GM12864 (cell line): ENCODE measurements at places on chromosomes 16 and 17.

GRCh38 chr17:77540531-77540930 lies 399.8 kb downstream of the SEC14L1 start:
- DNase-seq, result no peak

GRCh38 chr17:65538675-65539529 lies 22.5 kb downstream of the AXIN2 start:
- DNase-seq, result no peak

- DNase-seq, result peak; percentile 89
Measured at GRCh38 chr17:44006598-44007345, 2.4 kb downstream of the NAGS start.

- no peak for DNase-seq
Measured at GRCh38 chr16:56673921-56674320, 4.3 kb downstream of the MT1H start.

GRCh38 chr17:78306913-78307312 lies 53.0 kb downstream of the SOCS3 start:
- DNase-seq, result no peak

DNA sequence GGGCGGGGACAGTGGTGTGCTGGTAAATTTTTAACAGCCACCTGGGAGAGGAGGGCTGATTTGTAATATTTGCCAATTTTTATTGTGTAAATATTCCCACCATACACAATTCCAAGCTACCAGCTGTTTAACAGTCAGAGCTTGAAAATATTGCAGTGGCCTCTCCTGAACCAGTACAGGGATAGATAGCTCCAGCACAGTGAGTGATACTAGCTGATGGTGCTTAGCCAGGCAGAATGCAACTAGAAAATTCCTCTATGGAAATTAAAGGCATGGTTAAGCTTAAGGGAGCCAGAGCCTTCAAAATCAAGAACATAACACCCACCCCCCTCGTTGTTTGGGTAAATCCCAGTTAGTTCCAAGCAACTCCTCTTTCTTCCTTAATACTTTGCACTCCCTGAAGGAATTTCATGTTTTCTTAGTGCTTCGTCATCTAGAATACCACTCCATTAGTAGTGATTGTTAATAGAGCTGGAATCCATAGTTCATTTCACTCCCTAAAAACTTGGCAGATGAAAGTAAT lies 96.6 kb downstream of the CYB561 start:
- no peak for DNase-seq

DNA sequence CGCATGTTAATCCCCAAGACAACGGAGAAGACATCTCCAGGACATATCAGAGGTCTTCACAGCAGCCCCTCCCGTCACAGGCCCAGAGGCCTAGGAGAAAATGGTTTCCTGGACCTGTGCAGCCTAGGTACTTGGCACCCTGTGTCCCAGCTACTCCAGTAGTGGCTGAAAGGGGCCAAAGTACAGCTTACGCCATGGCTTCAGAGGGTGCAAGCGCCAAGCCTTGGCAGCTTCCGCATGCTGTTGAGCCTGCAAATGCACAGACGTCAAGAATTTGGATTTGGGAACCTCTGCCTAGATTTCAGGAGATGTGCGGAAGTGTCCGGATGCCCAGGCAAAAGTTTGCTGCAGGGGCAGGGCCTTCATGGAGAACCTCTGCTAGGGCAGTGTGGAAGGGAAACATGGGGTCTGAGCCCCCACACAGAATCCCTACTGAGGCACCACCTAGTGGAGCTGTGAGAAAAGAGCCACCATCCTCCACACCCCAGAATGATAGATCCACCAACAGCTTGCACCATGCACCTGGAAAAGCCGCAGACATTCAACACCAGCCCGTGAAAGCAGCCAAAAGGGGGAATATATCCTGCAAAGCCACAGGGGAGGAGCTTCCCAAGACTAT lies 159.3 kb upstream of the COX10 start:
- DNase-seq, result no peak

DNA sequence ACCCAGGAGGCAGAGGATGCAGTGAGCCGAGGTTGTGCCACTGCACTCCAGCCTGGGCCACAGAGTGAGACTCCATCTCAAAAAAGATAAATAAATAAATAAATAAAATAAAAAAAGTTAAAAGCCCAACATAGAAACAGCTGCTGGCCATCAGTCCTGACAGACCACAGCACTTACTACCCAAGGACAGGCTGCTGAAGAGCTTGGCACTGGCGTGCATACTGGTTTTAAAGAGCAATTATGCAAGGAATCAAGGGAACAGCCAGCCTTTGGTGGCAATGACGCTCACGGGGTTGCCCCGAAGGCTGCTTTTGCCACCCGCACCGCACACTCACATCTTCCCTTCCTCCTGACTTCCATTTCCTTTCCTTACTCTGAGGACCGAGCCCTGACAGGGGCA lies 4.2 kb downstream of the PLD6 start:
- no peak for DNase-seq

GRCh38 chr17:8630227-8630801 lies at the start of gene MYH10:
MYH10 (minus strand) TSS chr17:8630725; CDS start chr17:8623246, 7,479 bp downstream.
- DNase-seq, result no peak

- no peak for DNase-seq
Measured at GRCh38 chr16:67996666-67997065, 2.6 kb downstream of the DPEP2 start.

DNA sequence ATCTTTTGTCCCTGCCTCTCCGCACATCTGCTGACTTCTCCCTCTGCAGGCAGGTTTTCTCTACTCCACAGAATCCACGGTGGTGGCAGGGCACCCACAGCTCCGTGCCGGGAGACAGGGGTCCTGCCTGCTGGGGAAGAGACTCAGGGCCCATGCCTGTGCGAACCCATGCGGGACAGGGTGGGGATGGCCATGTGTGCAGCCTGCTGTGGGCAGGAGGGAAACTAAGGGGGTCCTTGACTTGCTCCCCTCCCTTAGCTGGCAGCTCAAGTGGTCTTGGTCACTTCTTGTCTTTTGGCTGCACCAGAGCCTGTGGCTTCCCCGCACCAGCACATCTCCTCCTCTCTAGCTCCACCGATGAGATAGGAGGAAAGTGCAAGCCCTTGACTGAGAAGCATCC lies 69.8 kb downstream of the SLC5A11 start:
- DNase-seq, result no peak

DNA sequence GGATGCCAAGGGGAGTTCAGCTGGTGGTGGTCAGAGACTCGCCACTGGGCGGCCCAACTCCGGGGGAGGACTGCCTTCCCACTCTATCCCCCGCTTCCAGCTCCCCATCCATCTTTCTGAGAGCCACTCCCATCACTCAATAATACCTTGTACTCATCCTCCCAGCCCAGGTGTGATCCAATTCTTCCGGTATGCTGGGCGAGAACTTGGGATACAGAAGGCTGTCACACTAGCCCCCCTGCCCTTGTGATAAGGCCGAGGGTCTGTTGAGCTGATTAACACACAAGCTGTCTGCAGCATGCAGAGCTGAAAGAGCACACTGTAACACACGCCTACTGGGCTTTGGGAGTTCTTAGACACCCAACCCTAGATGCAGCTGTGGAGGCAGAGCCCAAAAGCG lies 460.4 kb upstream of the EEF2KMT start:
- DNase-seq, result no peak

GRCh38 chr17:35127751-35128514 lies 6.5 kb downstream of the FNDC8 start:
- no peak for DNase-seq

GRCh38 chr17:41973408-41973811 lies 6.8 kb downstream of the CNP start:
- no peak for DNase-seq

DNA sequence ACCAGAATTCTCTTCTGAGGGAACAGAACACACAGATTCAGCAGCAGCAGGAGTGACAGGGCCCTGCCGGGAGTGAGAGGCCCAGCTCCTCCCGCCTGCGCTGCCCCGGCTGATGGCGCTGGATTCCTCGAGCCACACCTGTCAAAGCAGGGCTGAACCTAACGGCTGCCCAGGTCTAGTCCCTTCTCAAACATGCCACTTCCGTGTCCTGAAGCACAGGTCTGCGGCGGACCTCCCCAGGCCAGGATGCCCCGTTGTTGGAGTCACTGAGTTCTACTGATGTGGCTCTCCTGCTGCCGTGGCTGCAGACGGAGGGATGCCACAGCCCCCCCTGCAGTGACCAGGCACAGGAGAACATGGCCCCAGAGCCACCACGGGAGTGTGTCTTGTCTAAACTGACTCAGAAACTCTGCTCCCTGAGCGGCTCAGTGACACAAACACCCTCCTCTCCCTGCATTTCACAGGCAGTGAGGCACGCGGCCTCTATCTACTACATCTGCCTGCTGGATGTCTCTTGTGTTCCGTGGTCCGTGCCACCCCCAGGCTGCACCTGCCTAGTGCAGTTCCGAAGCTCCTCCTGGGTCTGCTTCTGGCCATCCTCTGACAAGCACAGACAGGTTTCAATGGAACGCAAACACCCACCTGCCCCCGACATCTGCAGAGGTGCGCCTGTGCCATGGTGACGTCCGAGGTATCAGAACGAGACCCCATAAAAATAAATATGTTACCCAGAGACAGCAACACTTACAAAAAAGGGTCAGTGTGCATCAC lies 44.7 kb upstream of the DNAH17 start:
- DNase-seq, result no peak

- DNase-seq, result no peak
Measured at GRCh38 chr16:24139282-24139681, 116.9 kb upstream of the CACNG3 start.

DNA sequence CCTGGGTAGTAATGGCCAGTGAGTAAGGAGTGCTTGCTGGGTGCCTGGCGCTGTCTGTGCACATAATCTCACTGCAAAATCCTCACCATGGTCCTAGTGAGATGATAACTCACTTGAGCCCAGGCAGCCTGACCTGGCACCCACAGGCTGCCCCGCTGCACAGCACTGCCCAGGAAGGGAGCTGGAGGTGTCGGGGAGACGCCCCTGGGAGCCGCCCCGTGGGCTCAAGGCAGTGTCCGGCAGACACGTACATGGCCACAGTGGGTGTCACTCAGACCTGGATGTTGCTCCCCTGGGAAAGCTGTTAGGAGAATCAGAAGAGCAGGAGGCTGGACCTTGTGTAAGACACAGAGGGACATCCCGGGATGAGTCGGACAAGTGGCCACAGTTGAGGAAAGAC lies 44.2 kb downstream of the BEAN1 start:
- no peak for DNase-seq

GRCh38 chr17:16471295-16471694 lies 20.7 kb downstream of the LRRC75A start:
- no peak for DNase-seq

GRCh38 chr17:57453841-57454425 lies 197.6 kb downstream of the MSI2 start:
- DNase-seq, result no peak

GRCh38 chr17:29930409-29931010 lies 482 bp upstream of the SSH2 start:
- DNase-seq, result no peak

DNA sequence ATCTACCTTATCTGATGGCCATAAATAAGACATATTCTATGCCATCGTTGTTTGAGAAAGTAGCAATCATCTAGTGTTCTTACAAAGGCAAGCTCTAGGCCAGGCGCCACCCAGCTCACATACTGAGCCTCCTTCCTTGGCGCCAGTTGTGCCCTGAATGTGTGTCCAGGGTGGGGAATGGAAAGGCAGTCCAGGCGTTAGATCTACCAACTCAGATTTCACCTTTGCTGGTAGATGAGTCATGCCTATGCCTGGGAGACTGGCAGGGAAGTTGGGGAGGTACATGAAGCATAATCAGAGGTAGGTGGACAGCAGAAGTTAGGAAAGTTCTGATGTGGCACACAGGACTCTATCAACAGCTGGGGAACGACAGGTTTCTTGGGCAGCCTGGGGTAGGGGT lies 23.6 kb downstream of the SDR42E1 start:
- DNase-seq, result no peak

DNA sequence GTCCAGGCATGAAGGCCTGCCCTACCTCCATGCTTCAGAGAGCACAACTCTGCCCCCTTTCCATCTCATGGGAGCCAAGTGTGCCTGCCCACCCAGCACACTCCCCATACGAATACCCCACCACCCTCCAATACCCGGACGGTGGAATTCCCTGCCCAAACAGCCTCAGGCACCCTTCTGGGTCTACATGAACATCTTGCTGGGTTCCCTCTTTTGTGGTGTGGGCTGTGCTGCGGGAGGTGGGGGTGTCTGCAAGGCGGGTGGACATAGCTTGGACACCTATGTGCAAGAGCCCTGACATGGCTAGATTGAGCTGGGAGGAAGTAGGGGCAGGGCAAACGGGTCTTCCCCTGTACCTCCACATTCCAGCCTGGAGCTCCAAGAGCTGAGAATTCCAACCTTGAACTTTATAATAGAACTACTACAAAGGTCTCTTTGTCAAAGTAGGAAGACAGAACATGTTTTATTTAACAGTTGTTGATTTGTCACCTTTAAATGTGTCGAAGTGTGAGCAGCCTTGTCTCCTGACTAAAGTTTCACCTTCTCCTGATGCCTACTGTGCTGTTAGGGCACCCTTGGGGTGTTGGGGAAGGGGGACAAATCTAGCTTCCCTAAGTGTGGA lies 9.1 kb downstream of the SLC6A2 start:
- DNase-seq, result no peak

- DNase-seq, result no peak
Measured at GRCh38 chr17:79301469-79301868, 226.8 kb downstream of the ENGASE start.

DNA sequence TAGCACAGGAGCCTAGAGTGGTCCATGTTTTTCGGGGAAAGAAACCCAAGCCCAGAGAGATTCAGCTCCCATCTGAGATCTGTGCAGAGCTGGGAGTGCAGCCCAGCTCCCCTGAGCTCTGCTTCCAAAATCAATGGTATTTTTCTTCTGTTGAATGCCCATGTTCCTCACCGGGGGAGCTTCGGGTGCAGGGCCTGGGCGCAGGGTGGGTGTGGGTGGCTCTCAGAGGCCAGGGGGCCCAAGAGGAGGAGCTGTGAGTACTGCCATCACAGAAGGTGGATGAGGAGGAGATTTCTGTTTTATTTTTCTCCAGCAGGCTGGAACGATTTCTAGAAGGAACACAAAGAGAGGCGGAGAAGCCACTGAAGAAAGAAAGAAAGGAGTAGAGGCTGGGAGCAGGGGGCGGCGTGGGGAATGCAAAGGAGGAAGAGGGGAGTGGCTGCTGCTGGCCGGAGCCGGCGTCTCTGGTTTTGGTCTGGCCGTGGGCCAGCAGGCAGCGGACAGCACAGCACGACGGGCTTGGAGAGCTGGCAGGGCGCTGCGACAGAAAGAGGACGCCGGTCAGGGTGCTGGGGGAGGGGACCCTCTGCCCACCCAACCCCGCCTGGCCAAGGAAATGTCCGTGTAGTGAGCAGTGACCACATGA lies 76.2 kb upstream of the KSR1 start:
- DNase-seq, result no peak

- no peak for DNase-seq
Measured at GRCh38 chr16:75630052-75630451, 7.0 kb upstream of the ADAT1 start.

- DNase-seq, result no peak
Measured at GRCh38 chr16:65524997-65525396, 403.1 kb upstream of the CDH11 start.

DNA sequence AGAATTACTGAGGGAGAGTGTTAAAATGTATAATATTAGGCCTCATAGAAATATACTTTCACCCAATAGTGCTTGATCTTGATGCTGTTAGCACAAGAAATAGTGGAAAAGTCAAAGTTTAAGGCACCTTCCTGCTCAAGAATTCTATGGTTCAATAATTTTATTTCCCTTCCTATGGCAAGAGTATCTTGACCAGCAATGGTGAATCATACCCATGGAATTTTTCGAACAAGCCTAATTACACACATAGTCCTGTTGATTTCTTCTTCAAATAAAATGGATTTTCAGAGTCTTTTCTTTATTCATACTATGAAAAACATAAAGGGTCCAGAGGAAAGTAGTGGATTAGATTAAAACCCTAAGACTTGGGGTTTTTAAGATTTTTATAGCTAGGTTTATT lies 810.6 kb downstream of the CDH11 start:
- DNase-seq, result no peak

- DNase-seq, result no peak
Measured at GRCh38 chr17:31431852-31432658, 40.6 kb downstream of the RAB11FIP4 start.
